T1000 (cell line): ENCODE measurements at places on chromosomes 4 and X.

GRCh38 chrX:101051153-101051548, 760 bp downstream of the TRMT2B start:
- DNase-seq: no peak

- no peak for DNase-seq
Measured at GRCh38 chr4:148044912-148045352, 313.0 kb downstream of the ARHGAP10 start.

DNA sequence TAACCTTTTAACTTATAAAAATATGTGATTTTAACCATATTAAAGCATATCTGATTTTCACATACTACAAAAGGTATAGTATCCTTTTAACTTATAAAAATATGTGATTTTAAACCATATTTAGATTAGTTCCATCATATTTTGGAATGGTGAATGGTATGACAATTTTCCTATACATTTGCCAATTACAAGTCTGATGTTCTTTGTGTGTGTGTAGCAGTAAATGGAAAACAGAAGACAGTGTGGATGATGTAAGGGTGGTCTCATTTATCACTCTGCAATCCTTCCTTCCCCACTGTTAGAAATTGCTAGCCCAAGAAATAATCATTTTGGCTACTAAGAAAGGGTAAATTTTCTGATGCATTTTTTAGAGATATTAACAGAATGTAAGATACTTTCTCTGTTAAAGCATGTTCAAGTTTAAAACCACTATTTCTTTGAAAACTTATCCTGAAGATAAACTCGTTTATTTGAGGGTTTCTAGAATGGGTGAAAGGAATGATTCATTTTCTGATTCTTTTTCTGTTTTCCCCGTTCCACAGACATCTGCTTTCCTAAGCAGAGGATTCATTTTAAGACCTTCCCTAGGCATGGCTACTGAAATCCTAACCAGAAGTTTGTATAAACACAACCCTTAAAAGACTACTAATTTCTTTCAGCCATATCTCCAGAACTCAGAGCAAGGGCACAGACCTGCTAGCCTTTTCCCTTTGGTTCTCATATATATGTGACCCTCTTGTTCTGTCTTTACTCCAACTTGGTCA, 21.0 kb downstream of the NUDT6 start:
- DNase-seq: no peak

DNA sequence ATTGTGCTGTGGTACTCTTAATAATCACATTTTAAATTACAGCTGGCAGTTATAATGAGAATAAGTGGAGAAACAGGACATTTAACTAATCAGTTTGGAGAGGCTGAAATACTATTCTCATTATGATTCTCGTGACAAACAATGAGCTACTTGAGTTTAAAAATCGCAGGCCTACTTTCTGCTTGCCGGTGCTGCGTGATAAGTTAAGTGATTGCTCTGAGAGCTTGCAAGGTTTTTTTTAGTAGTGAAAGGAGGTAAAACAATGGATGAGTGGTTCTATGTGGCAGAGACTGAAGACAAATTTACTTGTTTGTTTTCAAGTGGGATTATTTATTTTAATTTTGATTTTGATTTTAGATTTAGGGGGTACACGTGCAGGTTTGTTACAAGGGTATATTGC, 114.0 kb downstream of the RAPGEF2 start:
- DNase-seq: no peak

- no peak for DNase-seq
Measured at GRCh38 chrX:150547375-150548115, 20.9 kb upstream of the MTM1 start.

- no peak for DNase-seq
Measured at GRCh38 chr4:77126809-77127208, 30.2 kb upstream of the CCNG2 start.

DNA sequence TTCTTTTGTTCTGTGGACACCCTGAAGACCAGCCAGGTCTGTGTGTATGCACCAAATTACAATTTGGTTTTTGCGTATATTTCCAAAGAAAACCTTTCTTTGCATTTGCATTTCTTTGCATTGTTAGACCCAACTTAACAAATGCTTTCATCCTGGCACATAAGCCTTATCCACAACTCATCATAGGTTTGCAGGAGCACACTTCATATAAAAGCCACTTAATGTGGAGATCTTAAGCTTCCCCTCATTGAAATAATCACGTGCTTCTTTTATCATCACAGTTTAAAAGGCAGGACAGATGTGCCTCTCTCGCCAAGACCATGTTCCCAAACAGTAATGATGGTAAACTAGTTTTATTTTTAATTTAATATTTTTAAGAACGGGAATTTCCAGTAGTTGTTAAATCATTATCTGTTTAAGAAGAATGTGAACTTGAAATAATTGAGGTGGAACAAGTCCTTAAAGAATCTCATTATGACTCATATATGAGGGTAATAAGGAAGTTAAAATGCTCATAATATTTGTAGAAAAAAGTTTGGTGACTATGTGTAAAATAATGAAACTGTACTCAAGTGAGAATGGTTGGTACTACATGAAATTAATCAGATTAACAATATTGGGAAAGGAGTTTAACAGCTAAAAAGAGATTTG, 65.5 kb downstream of the GLRA3 start:
- no peak for DNase-seq

DNA sequence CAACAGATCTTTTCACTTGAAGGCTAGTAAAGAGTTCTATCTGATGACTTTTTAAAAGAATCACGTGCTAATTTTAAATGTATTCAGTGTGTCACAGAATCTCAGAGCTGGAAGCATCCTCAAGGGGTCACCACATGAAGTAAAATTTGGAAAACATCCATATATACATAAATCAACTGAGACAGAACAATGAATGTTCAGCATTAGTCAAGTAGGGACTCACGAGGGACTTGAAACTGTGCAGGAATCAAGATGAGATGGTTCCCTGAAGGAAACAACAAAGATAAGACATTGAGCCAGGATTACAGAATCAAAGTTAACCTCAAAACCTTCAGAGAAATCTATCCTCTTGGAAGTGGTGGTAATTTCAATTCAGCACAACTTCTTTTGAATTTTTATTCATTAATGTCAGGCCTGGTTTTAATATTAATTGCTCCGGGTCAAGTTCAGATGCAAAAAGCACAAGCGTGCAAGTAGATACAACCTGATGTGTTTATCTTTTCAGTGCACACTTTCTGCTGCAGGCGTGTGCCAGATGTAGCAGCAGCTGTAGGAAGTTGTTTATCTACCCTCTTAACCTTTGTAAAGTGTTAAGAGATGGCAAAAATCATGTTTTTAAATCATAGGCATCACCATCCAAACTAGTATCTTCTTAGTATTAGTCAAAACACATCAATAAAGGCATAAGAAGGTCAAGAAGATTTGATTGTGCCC, 87.7 kb upstream of the SRD5A3 start:
- no peak for DNase-seq

DNA sequence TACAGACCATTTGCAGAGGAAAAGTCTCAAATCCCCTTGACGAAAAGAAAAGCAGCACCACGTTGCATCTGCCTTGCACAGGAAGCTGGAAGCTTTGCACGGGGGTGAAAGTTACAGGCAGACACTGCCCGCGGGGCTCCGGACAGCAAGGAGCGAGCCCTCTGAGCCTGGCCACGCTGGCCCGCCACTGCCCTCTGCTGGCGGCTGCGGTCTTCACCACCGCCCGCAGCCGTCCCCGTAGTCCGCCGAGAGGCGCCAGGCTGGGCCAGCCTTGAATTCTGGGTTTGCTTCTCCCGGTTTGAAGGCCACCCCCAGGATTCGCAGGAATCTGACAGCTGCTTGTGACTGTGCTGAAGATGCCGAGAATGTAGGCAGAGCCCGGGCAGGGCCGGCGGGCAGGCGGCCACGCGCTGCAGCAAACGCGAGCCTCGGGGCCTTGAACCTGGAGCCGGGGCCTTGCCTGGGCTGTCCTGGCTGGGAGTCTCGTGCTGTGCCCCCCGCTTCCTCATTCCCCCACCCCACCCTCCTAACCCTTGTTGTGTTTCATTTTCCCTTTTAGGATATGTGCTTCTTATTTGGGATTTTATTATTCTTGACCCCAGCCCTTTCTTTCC, 49.2 kb downstream of the ENPP6 start:
- no peak for DNase-seq
